Activated naive CD4-positive, alpha-beta T cell (primary cell): ENCODE measurements at places on chromosomes 5 and 9.

GRCh38 chr5:157870837-157871834, 12.2 kb upstream of the CLINT1 start:
- no peak for DNase-seq

DNA sequence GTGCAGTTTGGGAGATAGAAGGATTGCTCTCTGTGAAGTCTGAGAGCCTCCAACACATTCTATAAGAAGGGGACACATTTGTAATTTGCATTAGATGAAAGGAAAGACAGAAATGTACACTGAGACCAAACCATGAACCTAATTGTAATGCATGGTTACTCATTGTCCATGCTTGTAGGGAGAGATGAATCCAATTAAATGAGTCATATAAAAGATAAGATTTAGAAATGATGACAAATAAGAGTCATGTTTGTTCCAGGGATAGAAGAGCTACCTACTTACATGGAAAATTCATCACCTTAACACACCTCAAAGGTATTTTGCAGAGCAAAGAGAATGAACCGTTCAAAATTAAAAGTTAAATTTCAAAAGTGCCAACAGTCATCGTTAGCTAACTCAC, 85.1 kb downstream of the FBXL7 start:
- DNase-seq, result no peak

GRCh38 chr9:114005371-114006154, 72.5 kb downstream of the AMBP start:
- DNase-seq, result no peak

GRCh38 chr5:31186672-31187267, 6.7 kb upstream of the CDH6 start:
- no peak for DNase-seq

GRCh38 chr9:121638399-121638798, 13.0 kb upstream of the DAB2IP start:
- no peak for DNase-seq

DNA sequence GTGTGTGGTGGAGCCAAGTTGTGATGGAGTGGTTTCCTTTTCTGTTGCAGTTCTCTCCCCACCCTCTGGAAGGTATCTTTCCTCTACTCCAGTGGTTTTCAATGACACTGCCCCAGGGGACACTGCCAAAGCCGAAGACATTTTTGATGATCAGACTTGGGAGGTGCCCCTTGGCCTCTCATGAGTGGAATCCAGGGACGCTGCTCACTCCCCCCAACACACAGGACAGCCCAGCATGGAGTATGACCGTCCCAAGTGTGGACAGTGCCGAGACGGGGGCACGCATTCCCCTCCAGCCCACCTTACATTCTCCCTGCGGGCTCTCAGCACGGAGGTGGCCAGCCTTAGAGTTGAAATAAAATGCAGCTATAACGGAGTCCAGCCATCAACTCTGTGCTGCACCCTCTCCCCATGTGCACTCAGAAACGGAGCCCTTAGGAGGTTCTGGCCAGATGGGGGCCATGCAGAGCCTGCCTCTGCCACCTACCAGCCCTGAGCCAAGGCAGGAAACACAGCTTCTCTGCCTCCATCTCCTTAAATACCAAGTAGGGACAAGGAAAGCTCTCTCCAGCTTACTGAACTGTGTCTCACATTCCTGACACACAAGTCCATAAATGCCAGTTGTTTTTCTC, 150.8 kb downstream of the ROR2 start:
- DNase-seq, result no peak

- DNase-seq, result no peak
These were observed 244.0 kb downstream of the EPB41L4A start for GRCh38 chr5:112174959-112175594.

DNA sequence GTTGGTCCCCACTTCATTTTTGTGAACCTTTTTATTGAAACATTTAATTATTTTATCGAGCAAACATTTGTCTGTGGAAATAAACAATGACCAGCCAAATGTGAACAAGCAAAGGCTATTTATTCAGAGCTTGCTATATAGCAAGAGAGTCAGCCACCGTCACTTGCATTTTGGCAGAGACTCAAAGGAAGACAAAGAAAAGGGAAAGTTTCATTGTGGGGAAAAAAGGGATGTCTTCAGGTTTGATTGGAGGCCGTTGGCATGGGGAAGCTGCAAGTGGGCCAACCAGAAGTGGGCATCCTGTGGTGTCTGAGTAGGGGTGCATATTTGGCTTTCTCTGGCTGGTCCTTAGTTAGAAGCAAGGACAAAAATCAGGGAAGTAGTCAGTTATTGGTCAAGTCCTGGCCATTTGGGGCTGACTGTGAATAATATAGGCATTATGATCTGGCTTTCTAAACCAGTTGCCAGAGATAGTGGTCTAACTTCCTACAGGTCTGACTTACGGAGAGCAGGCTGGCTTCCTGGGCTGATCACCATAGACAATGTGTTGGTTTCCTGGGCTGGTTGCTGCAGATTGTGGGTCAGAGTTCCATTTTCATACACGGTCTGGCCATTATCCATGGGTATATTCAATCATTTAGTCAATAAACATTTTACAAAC, 16.6 kb downstream of the ENC1 start:
- DNase-seq, result no peak

DNA sequence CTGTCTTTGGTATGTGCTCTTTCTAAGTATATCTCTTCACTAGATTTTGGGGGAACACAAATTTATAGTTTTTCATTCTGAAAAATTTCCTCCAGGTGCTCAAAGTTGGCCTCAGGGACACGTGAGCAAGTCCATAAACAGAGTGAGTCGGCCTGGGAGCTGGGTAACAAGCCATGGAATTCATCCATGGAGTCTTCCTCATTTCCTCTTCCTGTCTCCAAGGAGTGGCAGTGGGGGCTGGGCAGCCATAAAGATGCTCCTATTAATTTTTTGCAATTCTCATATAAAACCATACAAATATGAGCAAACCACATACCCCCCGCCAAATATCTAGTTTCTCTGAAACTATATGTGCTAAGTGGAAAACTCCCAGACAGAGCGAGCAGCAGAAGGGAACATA, 136.6 kb upstream of the OTULINL start:
- no peak for DNase-seq

GRCh38 chr5:163489055-163489744, 16.2 kb upstream of the MAT2B start:
- DNase-seq, result no peak

GRCh38 chr5:112386766-112387165, 32.3 kb downstream of the EPB41L4A start:
- no peak for DNase-seq

DNA sequence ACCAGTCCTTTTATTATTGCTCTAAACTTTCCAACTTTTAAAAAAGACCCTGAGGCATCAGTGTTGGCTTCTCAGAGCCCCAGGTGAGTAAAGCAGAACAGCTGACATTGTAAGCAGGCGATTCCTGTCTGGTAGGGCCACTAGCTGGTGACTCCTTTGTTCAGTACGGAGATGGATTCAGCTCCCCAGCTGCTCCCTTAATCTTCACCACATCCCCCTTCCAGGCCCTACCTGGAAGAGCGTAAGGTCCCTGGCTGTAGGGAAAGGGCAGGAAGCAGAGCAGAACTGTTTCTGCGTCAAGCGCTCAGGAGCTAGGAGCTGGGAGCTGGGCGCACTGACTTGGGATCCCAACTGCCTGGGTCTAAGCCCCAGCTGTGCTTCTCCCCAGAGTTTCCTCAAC, 203.7 kb upstream of the TAS2R1 start:
- no peak for DNase-seq

DNA sequence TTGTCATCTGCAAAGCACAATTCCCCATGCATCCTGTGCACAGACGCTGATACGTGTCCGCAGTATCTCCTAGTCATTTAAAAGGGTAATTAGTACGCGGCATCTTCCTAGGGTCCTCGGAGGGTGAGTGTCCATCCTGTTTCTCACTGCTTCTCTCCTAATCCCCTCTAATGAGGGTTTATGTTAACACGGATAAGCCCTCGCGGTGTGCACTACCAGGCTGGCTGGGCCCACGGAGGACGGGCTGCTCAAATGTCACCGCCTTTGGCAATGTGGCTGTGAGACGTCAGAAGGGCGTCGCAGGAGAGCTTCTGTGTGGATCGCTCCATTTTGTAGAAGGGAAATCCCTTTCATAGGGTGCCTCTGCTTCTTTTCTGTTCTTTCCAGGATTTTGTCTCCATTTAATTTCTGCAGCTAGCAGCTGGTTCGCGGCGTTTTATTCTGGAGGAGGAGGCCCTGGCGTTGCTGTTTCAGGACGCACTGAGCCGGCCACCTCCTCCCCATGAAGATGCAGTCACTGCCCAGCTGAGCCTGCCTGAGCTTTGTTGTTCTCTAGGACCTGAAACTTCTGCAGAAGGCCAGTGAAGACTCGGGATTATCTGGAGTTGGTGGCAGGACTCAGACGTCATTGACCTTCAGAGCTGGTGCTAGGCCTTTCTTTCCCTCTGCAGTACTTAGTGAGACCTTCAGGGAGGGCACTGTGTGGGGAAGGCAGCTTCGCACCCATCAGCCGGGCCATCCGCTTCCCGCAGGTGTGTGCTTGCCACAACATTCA, 326.1 kb upstream of the IRX1 start:
- DNase-seq, result no peak

DNA sequence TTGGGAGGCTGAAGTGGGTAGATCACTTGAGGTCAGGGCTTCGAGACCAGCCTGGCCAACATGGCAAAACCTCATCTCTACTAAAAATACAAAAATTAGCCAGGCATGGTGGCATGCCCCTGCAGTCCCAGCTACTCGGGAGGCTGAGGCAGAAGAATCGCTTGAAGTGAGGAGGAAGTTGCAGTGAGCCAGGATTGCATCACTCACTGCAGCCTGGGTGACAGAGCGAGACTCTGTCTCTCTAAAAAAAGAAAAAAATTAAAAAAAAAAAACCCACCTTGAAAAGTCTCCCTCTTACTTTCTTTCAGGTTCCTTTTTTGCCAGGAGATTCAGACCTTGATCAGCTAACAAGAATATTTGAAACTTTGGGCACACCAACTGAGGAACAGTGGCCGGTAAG, 34.2 kb downstream of the CDK7 start:
- no peak for DNase-seq

- DNase-seq, result no peak
These were observed 80.6 kb upstream of the ZNF366 start for GRCh38 chr5:72587661-72588308.

GRCh38 chr9:116855881-116856662, 169.0 kb downstream of the TRIM32 start:
- no peak for DNase-seq

DNA sequence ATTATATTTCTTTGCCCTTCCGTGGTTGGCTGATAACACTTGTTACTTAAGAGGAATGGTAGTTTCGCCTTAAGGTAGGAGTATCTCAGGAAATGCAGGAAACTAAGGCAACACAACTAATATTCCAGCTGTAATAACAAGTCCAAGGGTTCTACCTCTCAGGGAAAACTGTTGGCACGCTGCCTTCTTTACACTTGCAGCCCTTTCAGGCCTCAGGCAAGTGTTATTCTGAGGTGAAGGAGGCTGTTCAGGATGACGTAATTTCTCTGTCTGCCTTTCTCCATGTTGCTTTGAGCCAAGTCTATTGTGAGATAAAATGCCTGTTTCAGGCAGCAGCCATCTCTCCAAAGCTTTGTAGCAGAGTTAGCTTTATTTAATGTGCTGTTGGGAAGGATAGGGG, 38.0 kb downstream of the VCAN start:
- no peak for DNase-seq

DNA sequence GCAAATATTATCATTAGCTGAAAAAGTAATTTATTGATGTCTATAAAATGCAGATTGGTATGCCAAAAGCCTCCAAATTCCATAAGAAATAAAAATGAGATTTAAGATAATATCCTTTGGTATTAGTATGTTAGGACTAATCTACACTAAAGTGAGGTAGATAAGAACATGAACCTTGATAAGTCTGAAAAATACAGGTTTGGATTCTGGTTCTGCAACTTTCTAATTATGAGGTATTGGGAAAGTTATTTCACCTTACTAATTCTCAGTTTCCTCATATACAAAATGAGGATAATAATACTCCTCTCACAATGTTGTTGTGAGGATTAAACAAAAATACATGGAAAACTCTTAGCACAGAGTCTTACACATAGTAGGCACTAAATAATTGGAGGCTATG, 300.1 kb downstream of the NNT start:
- DNase-seq, result no peak

GRCh38 chr5:157877821-157878220, 18.9 kb upstream of the CLINT1 start:
- no peak for DNase-seq

DNA sequence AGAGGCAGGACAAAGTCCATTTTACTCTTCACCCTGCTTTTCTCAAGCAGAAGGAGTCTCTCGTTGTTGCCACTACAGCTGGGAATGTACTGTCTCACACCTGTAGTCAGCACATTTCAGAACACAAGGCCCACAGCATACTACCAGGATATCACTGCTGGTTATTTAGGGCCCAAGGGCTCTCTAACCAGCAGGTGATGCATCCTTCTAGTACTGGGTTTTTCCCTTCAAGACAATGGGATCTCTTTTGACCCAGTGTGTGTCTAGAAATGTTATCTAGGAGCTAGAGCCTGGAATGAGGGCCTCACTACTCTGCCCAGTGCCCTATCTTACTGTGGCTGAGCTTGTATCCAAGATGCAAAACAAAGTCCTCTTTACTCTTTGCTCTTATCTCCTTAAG, 235.1 kb upstream of the PRR16 start:
- DNase-seq, result no peak

- no peak for DNase-seq
These were observed 79.5 kb downstream of the SREK1 start for GRCh38 chr5:66223637-66224036.

DNA sequence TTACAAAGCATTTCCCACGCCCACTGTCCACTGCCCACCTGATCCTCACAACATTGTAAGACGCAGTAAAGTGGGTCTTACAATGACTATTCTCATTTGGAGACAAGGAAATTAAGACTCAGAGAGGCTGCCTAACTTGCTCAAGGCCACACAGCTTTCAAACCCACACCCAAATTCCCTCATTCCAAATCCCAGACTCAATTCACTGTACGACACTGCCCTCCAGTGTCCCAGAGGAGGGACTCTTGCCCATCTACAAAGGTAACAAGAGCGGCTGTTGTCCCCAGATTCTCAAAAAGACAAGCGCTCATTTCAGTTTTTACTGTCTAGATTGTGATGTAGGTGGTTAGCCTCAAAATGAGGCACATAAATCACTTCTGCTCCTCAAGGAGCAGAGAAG, 184.6 kb downstream of the ACTL7B start:
- DNase-seq, result no peak

DNA sequence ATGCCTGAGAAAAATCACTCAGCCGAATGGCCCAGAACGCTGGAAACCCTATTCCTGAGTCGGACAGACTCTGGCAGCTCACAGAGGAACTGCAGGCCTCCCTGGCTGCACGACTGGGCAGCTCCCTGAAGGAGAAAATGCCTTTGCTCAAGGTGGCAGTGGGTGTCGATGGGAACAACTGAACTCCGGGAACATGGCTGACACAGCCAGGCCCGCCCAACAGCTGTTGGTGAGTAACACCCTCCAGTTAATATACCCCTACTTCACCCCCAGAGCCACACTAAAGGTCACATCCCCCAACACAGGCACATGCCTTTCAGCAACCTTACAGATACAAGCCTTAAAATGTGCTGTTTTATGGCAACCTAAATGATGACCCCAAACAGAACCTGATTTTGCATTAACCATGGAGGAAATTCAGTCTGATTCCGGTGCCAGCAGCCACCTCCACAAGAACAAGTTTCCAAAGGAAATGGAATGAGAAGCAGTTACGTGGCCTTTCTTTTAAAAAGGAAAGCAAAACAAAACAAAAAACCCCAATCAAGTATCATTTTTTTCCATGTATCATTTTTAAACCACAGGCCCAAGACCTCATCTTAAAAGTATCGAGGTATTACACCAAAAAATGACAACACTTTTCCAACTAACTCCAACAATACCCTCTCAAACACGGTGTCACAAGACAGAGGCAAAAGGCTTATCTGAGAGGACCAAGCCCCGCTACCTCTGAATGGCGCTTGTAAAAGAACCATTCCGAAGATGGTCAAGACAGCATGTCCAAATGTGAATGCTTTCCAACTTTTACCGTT, 3.1 kb downstream of the KLF9 start:
- DNase-seq, result no peak
